Amniotic epithelial cell (primary cell): ENCODE measurements at places on chromosomes 4 and X.
A peak's percentile ranks its signal among the peaks of the same experiment; 100 is the strongest.

DNA sequence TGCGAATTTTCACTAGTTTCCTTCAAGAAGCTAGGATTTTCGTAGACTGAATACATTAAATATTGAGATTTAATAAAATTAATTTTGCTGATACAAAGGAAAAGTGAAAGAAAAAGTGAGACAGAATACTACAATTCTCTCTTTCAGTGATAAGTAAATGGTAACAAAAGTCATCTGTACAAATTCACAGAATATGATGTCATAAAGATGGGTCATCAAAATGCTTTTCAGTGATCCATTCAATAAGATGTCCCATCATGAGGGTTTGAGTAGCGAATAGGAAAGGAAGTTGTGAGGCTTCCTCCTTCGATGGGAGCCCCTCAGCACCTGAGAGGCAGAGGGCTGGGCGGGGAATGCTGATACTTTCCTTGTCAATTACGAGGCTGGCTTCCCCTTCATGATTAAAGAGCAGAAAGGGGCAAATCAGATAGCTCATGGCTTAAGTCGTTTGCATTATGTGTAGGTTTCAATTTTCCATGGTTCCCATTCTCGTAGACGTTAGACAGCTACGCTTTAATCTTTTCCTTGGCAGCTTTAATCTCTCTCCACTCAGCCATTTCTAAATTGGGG is 108.8 kb upstream of the SORBS2 start:
- no peak for DNase-seq

- DNase-seq = no peak
Measured at GRCh38 chrX:72122621-72123337, 8.9 kb downstream of the RTL5 start.

DNA sequence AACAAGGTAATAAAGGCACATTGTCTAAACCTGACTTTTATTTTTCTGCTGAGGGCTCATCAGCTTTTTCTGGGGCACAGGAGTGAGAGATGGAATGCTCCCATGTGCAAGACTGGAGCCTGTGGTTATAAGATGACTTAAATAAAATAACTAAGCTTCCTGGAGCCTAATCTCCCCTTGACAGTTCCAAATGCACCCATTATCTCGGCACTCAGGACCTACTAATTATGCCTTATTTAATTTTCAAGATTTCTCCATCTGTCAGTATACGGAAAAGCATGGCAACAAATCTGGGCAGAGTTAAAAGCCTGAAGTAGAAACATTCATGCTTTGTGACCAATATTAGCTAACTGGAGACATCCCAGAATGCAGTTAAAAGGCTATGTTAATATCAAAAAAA is 416.7 kb upstream of the TEX13C start:
- no peak for DNase-seq

DNA sequence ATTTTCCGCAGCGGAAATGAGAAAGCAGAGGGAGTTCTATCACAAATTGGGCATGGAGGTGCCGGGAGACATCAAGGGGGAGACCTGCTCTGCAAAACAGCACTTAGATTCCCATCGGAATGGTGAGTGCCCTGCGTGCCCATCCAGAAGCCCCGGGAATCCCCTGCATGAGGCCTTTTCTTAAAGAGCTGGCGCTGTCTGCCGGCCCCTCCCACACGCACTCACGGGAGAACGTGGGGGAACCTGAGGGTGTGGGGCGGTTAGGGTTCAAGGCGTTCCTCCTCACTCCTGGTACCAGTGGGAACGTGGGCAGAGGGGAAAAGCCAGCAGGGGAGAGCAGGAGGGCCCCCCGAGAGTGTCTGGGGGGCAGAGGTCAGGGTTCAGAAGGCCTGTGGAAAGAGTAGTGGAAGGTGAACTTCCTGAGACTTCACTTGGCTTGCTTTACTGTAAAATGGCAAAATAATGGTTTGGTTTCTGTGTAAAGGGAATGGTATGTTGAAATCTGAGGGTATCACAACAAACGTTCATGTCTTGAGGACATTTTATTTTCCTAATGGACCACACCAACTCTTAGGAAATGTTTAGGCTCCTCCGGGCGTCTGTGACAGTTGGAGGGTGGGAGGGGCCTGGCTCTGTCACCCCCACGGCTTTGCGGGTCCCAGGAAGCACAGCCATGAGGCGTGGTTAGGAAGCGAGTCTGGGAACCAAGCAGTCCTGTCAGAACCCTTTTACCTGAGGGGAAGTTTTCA is 38.0 kb downstream of the PCGF3 start:
- DNase-seq = peak; percentile 55

- DNase-seq = no peak
Measured at GRCh38 chr4:36130641-36131040, 113.7 kb downstream of the ARAP2 start.

GRCh38 chr4:45539142-45539814 is 584.6 kb downstream of the GABRG1 start:
- DNase-seq = no peak

DNA sequence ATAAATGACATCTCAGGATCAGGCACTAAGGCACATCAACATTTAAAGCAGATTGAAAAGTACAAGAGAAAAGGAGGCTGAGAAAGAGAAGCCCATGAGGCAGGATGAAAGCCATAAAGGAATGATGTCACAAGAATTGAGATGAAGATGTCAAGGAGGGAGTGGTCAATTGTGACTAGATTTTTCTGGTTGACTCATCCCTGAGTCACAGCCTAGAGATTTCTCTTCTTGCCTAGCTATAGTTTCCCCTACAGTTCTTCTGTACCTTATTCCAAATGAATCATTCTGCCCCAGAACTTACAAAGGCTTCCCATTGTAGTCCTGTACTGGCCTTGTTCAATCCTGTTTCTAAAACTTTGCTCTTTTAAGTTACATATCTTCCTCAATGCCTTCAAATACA is 3.4 kb upstream of the USP53 start:
- peak; percentile 87 for DNase-seq
